Putamen (tissue), 1 donor: ENCODE measurements at places on chromosomes 4 and X.
A peak's percentile ranks its signal among the peaks of the same experiment; 100 is the strongest.

DNA sequence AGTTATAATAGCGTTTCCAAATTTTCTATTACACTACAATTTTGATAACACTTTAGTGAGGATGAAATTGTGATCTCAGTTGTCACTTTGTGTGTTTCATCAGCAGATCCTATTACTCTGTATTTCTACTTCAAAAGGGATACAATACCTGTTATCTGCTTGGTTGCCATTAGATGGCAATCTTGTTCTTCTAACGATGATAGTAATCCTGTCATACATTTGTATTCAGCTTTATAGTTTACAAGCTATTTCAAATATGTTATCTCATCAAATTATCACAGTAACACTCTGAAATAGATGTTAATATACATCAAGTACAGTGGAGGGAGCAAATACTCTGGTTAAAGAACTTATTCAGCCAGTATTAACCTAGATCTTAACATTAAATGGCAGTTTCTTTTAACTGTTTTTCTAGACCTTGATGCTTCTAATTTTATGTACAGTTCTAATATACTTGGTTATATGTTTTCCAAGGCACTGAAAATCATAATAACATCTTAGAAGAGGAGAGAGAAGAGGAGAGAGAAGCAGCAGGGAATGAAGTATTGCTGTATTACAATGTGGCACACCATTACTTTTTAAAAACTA is 292.0 kb downstream of the CCSER1 start:
- DNase-seq = peak; percentile 14

DNA sequence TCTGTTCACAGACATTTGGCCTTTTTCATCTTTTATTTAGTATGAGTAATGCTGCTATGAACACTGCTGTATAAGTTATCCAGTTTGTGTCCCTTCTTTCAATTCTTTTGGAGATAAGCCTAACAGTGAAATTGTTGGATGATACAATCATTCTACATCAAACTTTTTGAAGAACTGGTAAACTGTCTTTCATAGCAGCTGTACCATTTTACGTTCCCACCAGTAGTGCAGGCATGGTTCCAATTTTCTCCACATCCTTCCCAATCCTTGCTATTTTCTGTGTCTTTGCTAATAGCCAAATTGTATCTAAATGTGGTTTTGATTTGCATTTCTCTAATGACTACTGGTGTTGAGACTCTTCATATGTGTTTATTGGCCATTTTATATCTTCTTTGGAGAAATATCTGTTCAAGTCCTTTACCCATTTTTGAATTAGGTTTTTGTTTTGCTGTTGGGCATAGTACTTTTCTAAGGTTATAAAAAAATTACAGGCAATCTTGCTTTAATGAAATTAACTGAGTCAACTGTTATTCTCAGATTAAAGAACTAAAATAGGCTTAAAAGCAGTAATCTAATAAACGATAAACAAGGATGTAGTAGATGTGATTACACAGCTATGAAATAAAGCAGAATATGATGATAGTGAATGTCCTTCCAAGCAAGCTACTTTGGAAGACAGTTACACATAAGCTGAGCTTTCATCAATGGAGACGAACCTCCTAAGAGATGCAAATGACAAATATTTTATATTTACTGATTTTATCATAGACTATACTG is 57.2 kb downstream of the FBXW7 start:
- no peak for DNase-seq

GRCh38 chr4:16029262-16029661 is 54.6 kb downstream of the PROM1 start:
- DNase-seq = no peak

DNA sequence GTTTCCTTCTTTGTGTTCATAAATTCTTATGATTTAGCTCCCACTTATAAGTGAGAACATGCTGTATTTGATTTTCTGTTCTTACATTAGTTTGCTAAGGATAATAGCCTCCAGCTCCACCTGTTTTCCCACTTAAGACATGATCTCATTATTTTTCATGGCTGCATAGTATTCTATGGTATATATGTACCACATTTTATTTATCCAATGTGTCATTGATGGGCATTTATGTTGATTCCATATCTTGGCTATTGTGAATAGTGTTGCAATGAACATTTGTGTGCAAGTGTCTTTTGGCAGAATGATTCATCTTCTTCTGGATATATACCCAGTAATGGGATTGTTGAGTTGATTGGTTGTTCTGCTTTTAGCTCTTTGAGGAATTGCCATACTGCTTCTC is 1234.8 kb downstream of the ADGRL3 start:
- DNase-seq = no peak

GRCh38 chrX:38878641-38879340 is 77.5 kb downstream of the MID1IP1 start:
- DNase-seq = no peak

GRCh38 chrX:139290310-139290709 is 240.2 kb upstream of the F9 start:
- DNase-seq = peak; percentile 0

DNA sequence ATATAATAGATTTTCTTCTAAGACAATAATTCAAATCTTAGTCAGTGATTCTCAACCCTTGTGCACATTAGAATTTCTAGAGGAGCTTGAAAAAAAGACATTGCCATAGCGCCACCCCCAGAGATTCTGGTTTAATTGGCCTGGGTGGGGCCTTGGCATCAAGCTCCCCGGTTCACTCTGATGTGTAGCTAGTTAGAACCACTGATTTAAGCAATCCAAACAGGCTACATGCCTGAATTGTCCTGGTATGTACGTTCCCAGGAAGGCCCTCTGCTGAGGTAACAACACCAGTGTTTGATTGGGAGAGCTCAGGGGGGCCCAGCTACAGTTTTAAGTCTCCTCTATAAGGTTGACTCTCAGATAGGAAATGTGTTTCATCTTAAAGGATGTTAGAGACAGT is 1.3 kb upstream of the ATP10D start:
- no peak for DNase-seq

- no peak for DNase-seq
These were observed 15.8 kb downstream of the TRPC5 start for GRCh38 chrX:112066813-112067212.
